ENCODE measurements at places on chromosomes 3 and 15. TPM values are rescaled to one million over a fixed set of nuclear protein-coding genes. Genes with fewer than 3 reads are reported as not detected.

The FES gene
- total RNA-seq: 20.3 TPM

GRCh38 chr3:43177085-43177484, 71.2 kb upstream of the POMGNT2 start:
- no peaks in the 10 kb centered on the region for H3K27me3 ChIP-seq
- no peak overlapping the region for H3K4me3 ChIP-seq
- peaks cover 23% of the 10 kb centered on the region for H3K4me1 ChIP-seq

- peaks cover 4% of the 10 kb centered on the region for H3K4me1 ChIP-seq
- no peaks in the 10 kb centered on the region for H3K27me3 ChIP-seq
- no peak overlapping the region for H3K27ac ChIP-seq
- H3K36me3 ChIP-seq: no peaks in the 10 kb centered on the region
Measured at GRCh38 chr15:69189157-69189556, 28.7 kb downstream of the GLCE start.

GRCh38 chr3:110291886-110292501, 779.6 kb upstream of the NECTIN3 start:
- no peak for DNase-seq
- no peaks in the 10 kb centered on the region for H3K27me3 ChIP-seq
- H3K27ac ChIP-seq: no peak overlapping the region

- no peaks in the 10 kb centered on the region for H3K27me3 ChIP-seq
- no peak overlapping the region for H3K4me3 ChIP-seq
- H3K36me3 ChIP-seq: no peaks in the 10 kb centered on the region
- H3K27ac ChIP-seq: no peak overlapping the region
- H3K4me1 ChIP-seq: no peaks in the 10 kb centered on the region
Measured at GRCh38 chr3:56200251-56200650, 268.0 kb downstream of the ERC2 start.

- no peak overlapping the region for H3K27ac ChIP-seq
- H3K4me1 ChIP-seq: peaks cover 21% of the 10 kb centered on the region
- H3K27me3 ChIP-seq: no peaks in the 10 kb centered on the region
Measured at GRCh38 chr3:172224560-172225214, 185.3 kb downstream of the FNDC3B start.

DNA sequence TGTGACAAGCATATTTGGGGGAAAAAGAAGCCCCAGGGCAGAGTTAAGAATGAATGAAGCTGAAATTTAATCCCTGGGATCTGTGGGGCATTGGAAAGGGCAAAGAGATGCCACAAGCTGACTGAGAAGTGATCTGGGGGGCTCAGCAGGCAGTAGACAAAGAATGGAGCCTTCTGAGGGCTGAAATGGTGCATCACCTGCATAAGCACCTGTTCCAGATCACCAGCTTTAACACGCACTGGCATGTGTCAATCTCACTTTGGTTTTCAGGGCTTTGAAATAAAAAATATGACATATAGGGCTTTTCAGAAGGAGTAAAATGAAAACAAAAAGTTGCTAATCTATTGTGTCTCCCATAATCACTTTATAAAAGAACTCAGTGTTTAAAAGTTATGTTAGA, 210.8 kb upstream of the ARHGEF26 start:
- no peaks in the 10 kb centered on the region for H3K4me1 ChIP-seq
- H3K4me3 ChIP-seq: no peak overlapping the region
- no peak overlapping the region for H3K27ac ChIP-seq
- H3K27me3 ChIP-seq: no peaks in the 10 kb centered on the region
- no peaks in the 10 kb centered on the region for H3K36me3 ChIP-seq
- DNase-seq: no peak

The IL17RE gene
- 0.29 TPM for total RNA-seq

DNA sequence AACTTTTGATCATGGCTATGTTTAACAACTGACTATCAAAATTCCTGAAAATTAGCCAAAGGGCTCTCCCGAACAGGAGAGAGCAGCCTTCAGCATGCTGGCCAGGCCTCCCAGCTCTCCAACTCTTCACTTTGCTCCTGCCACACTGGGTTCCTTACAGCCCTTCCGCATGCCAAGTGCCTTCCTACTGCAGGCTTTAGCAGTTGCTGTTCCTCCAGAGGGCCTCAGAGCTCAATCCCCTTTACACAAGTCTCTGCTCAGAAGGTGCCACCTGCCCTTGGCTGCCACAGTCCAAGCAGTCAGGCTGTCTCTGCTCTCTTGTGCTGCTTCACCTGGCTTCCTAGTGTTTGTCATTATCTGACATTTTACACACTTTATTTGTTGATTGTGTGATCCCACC, 553.1 kb upstream of the PPP2R3A start:
- H3K27me3 ChIP-seq: no peaks in the 10 kb centered on the region
- H3K27ac ChIP-seq: no peak overlapping the region
- H3K36me3 ChIP-seq: no peaks in the 10 kb centered on the region
- no peaks in the 10 kb centered on the region for H3K4me1 ChIP-seq
- no peak overlapping the region for H3K4me3 ChIP-seq

DNA sequence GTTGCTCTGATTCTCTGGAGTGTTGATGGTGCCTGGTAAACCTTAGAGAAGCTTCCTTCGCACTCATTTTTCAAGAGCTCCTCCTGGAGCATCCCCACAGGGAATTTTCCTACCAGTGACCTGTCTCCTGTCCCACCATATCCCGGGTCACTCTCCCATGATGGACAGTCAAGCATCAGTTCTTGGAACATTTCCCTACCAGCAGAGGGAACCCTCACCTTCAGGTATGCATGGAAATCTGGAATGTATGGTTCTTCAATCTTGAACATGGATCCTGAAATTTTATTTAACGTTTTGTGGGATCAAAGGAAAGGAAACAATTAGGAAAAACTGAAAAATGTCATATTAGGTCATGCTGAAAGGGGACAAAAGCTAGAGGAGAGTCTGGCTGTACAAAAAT, 153.8 kb downstream of the SPATA16 start:
- no peak for DNase-seq
- no peak overlapping the region for H3K4me3 ChIP-seq
- H3K36me3 ChIP-seq: no peaks in the 10 kb centered on the region
- H3K27me3 ChIP-seq: no peaks in the 10 kb centered on the region
- no peaks in the 10 kb centered on the region for H3K4me1 ChIP-seq

Measured in osteoblast (primary cell).